Forelimb muscle (tissue), 1 donor: ENCODE measurements at places on chromosomes 5 and 9.

- peak; percentile 9 for DNase-seq
Observed at GRCh38 chr5:138282920-138283742, 8.7 kb upstream of the GFRA3 start.

DNA sequence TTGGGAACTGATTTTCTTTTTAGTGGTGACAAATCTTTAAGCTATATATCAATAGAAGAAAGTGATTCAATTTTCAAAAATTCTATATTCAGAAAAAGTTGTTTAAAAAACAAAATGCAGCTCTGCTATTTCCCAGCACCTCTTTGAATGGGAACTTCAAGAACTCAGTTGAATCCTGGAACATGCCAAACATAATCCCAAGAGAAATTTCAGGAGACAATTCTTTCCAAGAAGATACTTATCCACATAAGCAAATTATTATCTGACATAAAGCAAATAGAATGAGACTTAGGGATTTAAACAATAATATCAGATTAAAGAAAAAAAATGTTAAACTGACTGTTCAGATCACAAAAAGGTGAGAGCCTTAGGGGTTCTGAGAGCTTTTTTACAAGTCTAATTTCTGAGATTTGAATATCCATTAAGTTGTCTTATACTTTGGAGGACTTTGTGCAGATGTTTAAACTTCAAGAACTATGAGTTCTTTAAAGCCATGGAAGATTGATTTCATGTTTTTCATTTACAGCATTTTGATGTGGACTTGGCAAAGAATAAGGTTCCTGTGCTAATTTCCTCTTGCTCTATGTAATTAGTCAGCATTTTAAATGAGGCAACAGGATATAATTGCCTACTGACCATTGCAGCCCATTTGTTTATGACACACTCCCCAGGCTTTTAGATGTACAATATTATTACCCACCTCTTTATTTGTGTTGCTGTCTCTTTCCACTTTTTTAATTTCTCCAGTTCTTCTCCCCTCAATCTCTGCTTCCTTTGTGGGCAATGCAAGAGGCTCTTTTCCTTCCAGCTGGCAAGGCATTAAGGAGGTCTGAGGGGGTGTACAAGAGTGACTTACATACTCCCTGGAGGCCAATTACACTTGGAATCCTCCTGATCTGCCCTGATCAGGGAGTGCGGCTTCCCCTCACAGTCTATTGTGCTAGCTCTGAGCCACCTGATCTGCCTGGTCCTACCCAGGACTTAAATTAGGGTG, 419.1 kb downstream of the NR2F1-AS1 start:
- no peak for DNase-seq

DNA sequence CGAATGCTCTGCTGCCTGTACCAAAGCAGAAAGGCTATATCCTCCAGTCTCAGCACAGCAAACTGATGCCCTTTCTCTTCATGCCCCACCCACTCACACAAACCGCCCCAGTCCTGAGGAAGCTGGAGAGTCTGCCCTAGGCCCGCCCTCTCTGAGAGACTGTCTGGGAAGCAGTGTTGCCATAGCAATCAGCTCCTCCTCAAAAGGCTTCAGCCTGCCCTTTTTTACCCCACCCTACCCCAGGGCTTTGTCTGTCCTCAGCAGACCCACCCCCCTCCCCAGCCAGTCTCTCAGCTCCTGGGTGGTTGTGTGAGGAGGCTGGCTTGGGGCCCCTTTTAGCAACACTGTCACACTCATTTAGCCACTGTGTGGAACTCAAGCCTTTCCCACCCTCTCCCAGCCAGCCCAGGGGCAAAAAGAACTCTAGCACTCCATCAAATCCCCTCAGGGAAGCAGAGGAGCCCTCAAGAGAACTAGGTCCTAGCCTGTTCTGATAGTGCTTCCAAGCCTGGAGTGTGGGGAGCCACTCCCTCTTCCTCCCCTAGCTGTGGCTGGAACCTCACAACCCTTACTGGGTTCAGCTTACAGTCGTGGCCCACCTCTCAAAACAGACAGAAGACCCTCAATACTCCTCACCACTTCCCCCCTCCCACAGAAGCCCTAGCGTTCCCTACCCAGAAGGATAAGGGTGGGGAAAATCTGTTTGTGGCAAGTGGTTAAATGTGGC, 1.4 kb downstream of the ATOSB start:
- no peak for DNase-seq

DNA sequence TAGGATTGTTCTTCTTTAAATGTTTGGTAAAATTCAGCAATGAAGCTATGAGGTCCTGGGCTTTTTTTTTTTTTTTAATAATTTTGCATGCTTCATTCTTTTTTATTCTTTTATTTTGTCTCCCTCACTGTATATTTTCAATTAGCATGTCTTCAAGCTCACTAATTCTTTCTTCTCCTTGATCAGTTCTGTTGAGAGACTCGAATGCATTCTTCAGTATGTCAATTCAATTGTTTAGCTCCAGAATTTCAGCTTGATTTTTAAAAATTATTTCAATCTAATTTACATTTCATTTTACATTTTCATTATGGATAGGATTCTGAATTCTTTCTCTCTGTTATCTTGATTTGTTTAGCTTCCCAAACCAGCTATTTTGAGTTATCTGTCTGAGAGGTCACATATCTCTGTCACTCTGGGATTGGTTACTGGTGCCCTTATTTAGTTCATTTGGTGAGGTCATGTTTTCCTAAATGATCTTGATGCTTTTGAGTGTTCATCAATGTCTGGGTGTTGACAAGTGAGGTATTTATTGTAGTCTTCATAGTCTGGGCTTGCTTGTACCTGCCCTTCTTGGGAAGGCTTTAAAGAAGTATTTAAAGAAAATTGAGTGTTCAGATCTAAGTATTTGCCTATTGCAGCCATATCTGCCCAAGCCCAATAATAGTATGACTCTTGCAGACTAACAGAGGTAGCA, 9.1 kb downstream of the LURAP1L start:
- DNase-seq, result no peak

- DNase-seq, result no peak
Observed at GRCh38 chr9:12720551-12720950, 27.4 kb downstream of the TYRP1 start.

DNA sequence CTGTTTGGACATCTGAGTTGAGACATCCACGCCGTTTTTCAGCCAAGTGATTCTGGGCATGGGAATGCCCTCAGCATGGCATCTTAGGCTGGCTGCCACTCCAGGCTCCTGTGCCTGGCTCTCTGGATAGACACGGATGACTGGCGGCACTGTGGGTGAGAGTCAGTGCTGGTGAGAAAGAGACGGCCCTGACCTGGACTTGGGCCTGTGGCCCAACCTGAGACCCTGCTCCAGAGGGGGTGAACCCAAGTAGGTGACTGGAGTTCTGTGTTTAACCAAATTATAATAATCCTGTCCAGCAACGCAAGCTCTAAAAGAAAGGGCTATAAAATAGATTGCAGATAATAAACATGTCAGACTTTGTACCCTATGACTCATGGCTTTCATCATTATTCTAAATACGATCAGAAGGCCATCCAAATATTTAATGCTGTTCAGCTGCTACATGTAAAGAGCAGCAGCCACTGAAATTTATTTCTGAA, 173.9 kb downstream of the HSPA4 start:
- DNase-seq, result no peak

DNA sequence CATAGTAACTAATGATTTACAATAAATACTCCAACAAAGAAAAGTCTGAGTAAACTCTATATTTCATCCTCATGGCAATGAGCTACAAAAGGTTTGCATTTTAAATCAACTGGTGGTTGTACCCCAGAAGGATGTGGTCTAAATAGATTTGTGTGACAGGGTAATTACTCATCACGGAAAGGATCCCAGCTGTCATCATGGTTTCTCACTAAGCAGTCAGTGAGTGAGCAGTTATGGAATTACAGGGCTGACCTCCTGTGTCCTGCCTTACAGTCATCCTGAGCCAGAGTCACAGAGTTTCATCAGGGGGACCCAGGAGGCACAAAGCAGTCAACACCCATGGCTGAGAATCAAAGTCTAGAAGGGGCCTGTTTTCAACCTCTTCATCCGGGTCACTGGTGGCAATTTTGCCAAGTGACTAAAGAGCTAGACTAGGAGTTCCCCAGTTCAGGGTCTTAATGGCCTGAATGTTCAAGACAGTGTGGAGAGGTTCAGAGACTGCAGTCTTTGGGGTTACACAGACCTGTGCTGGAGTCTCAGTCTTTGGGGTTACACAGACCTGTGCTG, 210.7 kb upstream of the SLC24A2 start:
- no peak for DNase-seq

DNA sequence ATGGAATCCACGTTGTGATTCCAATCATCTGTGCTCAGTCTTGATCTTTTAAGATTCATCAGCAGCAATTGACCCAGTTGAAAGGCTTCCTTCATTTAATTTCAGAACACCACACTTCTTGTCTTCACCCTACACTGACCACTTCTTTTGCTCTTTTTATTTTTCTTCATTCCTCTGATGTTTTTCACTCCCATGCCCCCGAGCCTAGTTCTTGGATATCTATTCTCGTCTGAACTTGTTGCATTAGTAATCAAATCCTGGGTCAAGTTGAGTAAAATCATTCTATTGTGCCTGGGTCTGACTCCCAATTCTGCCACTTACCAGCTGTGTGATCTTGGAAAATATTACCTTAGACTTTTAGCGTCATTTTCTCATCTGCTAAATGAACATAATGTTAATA, 356.5 kb downstream of the CDH12 start:
- no peak for DNase-seq
